M059J (cell line): ENCODE measurements at places on chromosomes 5 and 9.

GRCh38 chr5:117701062-117701461 lies 1126.4 kb upstream of the SEMA6A start:
- DNase-seq: no peak

GRCh38 chr9:76658510-76659231 lies 105.6 kb upstream of the PCA3 start:
- peak; percentile 76 for DNase-seq

DNA sequence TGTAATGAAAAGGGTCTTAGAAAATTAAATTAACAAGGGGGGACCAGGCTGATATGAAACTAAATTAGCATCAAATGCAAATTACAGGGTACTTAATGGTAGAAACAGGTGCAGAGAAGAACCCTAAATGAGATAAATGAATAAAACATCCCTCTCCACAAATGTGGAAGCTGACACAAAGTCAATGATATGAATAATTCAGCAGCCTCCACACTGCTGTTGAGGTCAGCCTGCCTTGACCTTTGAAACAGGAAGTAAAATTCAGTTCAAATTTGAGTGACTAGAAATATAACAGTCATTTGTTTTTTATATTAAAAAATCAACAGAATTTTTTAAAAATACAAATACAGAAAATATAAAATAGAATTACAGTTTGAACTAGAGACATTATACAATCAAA lies 40.0 kb downstream of the EBF1 start:
- no peak for DNase-seq

GRCh38 chr5:149289301-149289700 lies 17.6 kb downstream of the AFAP1L1 start:
- no peak for DNase-seq

DNA sequence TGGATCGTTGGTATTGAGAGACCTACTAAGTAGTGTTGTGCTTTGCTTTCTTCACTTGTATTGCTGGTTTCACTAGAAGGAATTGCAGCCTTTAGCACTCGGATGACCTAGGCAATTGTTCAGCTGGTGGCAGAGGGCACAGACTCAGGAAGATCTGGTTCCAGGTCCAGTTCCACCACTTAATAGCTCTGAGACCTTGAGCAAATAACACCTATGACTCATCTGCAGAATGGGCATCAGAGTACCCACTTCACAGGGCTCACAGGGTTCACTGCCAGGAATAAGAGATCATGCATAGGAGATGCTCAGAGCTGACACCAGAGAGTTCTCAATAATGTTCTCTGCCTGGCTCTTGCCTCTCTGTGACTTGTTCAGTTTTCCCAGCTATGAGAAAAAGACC lies 133.6 kb downstream of the SIL1 start:
- no peak for DNase-seq

DNA sequence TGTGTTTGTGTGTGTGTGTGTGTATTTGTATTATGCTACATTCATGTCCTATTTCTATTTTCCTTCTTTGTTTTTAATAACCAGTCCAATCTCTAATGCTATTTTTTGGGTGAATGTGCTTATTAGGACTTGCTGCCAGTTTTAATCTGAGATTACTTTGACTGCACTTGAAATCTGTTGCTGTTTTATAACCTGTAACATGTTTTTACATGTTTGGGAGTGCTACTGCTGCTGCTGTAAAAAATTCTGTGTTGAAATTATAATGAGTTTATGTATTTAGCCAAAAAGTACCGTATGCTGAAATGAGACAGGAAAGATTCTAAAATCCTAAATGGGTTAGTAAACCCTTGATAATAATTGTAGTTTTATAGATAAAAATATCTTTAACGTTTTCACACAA lies 104.7 kb upstream of the SSBP2 start:
- no peak for DNase-seq

DNA sequence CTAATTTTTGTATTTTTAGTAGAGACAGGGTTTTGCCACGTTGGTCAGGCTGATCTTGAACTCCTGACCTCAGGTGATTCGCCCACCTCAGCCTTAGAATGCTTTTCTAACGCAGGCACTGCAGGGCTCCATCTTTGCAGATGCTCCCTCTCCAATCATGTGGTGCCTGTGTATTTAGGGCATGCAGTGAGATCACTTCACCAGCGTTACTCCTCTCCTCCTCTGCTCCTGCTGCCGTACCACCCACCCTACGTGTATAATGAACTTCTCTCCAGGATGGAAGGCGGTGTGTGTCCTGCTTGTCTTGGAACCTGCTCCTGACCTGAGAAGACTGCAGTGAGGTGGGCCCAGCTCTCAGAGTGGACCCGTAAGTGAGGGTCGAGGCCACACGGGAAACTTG lies 13.6 kb upstream of the CFAP157 start:
- no peak for DNase-seq

GRCh38 chr5:167587772-167588437 lies 703.5 kb upstream of the WWC1 start:
- peak; percentile 51 for DNase-seq

- DNase-seq: no peak
Observed at GRCh38 chr9:127575875-127576778, 36.0 kb upstream of the STXBP1 start.

GRCh38 chr5:56412601-56413379 lies 179.7 kb upstream of the ANKRD55 start:
- DNase-seq: no peak

DNA sequence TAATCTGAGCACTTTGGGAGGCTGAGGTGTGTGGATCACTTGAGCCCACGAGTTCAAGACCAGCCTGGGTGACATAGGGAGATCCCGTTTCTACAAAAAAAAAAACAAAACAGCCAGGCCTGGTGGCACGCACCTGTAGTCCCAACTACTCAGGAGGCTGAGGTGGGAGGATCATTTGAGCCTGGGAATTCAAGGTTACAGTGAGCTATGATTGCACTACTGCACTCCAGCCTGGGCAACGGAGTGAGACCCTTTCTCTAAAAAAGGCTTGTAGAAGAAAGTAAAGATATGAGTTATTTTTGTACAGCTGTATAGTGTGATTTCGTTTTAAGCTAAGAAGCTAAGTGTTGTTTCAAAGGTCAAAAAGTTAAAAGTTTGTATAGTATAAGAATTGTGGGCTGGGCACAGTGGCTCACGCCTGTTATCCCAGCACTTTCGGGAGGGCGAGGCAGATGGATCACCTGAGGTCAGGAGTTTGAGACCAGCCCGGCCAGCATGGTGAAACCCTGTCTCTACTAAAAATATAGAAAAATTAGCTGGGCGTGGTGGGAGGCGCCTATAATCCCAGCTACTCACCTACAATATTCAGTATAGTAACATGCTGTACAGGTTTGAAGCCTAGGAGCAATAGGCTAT lies 18.8 kb downstream of the UBE2R2 start:
- DNase-seq: no peak

- no peak for DNase-seq
Observed at GRCh38 chr5:139374909-139375308, 8.2 kb downstream of the SLC23A1 start.

GRCh38 chr9:33506626-33507370 lies 17.3 kb upstream of the ANKRD18B start:
- peak; percentile 99 for DNase-seq

DNA sequence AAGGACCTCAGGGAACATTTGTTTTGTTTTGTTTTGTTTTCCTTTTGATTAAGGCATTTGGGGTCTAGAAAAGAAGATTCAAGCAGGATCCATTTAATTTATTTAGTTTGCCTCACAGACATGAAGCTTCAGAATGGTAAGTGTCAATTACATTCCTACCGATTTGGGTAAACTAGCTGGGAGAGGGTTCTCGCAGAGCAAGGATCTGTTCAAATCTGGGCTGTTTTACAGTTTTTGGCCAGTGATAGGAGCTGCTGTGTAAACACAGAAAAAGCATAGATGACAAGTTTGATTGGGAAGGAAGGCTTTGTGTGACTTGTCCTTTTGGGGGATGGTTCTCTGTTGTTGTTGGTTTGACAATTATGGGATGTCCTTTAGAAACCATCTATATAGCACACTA lies 470.3 kb upstream of the WWC1 start:
- DNase-seq: peak; percentile 56

GRCh38 chr5:97838214-97838613 lies 655.2 kb upstream of the RIOK2 start:
- DNase-seq: peak; percentile 93

GRCh38 chr5:53766673-53767072 lies 206.2 kb downstream of the NDUFS4 start:
- no peak for DNase-seq

GRCh38 chr5:180136630-180137381 lies 65.2 kb upstream of the RNF130 start:
- no peak for DNase-seq

DNA sequence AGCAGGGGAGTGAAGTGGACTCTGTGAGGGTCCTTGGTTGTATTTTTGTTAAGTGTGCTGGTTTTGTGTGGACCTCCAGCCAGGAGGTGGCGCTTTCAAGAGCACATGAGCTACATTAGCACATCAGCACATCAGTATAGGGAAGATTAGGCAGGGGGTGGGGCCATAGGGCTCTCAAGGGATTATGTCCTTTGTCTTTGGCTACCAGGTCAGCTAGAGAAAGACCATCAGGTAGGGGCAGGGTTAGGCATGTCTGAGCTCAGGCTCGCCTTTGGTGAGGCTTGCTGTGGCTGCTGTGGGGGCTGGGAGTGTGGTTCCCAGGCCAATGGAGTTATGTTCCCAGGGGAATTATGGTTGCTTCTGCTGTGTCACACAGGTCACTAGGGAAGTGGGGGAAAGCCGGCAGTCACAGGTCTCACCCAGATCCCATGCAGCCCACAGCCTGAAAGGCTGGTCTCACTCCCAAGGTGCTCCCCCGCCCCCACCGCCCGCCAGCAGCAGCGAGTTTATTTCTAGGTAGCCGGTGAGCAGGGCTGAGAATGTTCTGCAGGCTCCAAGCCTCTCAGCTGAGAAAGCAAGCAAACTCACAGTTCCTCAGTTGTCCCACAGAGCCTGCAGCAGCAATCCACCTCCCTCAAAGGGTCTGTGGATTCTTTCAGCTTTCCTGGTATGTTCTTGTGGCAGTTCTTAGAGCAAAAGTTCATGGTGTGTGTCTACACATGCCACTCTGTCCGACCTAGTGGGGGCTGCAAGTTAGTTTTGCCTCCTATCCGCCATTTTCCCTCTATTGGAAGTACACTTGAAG lies 13.7 kb downstream of the OR1J1 start:
- peak; percentile 67 for DNase-seq

DNA sequence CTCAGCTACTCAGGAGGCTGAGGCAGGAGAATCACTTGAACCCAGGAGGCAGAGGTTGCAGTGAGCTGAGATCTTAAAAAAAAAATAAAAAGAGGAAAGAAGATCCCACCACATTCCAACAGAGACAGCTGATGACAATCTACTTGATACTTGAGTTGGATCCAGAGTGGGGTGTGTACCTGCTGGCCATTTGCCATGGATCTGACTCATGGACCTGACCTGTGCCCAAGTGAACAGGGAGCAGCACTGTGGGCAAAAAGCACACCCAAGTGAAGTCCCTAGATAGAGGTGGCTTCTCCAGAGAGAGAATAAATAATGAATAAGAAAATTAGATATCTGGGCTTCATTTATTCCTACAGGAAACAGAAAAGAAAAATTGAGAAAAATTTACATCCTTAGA lies 81.2 kb upstream of the MIER3 start:
- DNase-seq: peak; percentile 23

- DNase-seq: no peak
Observed at GRCh38 chr5:135737701-135738563, 96.5 kb upstream of the SLC25A48 start.

GRCh38 chr9:112005939-112006338 lies 109.3 kb downstream of the UGCG start:
- DNase-seq: no peak

DNA sequence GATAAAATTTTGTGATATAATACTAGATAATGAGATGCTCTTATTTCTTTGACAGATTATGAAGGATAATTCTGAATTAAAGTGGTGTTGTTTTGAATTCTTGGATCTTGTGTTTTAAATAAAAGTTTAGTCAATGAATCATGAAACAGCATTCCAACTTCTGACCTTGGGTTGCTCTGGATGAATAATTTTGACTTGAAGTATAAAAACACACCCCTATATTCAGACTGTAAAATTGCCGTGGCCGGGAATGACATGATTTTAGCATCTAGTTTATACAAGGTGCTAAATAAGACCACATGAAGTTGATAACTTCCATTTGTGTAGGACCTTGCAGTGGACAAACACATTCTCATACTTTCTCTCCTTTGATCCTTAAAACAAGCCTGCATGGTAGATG lies 67.2 kb upstream of the DAP start:
- DNase-seq: peak; percentile 76

DNA sequence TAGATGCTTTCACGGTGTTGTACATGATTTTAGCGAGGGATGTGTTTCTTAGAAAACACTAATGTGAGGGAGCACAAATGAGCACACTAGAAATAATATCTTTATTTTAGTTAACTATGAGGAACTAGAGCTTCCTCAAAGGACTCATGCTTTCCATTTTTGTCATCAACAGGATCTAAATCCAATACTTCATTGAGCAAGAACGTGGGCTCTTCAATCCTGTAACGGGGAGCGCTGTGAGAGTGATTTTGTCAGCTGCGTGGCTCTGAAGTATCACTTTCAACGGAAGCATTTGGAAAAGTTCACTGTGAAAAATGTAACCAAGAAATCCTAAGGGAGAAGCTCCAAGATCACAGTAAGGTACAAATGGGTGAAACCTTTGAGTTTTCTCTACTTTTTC lies 93.2 kb downstream of the LIX1 start:
- no peak for DNase-seq

GRCh38 chr9:95266649-95267048 lies 50.9 kb downstream of the FANCC start:
- no peak for DNase-seq

DNA sequence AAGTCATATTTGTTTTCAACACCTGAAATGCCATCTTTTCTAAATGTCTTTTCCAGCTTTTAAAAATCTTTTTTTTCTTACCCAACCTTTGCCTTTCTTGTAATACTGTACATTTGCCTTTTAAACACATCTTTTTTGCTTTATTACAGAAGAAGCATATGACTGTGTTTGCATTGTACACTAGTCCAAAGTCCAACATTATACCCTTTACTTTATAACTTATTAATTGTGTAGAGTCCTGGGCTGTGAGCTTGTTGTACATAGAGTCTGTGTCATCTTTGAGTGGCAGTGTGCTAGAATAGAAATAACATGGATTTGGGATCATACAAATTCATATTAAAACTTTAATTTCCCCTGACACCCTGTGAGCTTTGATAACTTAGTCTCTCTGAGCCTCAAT lies 23.7 kb downstream of the CWC27 start:
- no peak for DNase-seq

DNA sequence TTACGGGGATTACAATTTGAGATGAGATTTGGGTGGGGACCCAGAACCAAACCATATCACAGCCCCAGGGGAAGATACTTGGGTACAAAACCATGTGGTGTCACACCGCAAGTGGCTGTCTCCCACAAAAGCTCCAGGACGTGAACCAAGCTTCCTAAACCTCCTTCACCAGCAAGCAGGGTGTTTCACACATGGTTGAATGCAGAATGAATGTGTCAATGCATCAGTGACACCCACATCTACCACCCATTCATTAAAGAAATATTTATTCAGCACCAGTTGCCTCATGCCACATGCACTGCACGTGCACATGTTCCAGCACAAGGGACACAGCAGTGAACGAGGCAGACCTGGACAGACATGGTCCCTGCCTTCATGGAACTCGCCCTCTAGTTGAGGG lies 70.9 kb upstream of the SPOCK1 start:
- no peak for DNase-seq

GRCh38 chr5:14452685-14453454 lies 128.7 kb upstream of the OTULINL start:
- DNase-seq: no peak
